ENCODE measurements at places on chromosomes 4 and X. TPM values are rescaled to one million over a fixed set of nuclear protein-coding genes. Genes with fewer than 3 reads are reported as not detected.
A peak's percentile ranks its signal among the peaks of the same experiment; 100 is the strongest.

Gene SASH3
- total RNA-seq = 8.5 TPM

DNA sequence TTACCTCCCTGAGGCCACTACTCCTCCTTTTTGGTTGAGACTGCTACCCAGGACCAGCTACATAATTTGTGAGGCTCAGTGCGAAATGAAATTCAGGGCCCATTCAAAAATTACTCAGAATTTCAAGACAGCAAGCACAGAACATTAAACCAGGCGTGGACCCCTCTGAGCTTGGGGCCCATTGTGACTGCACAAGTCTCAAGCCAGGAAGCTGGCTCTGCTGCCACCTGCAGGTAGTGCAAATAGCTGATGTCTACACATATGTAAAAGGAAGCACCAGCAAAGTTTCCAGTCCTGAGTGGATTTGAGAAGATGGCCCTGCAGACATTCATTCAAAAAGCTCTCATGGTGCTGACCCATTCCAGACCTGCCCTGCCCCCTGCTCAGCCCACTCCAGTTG, 213.4 kb upstream of the LNX1 start:
- H3K27ac ChIP-seq = no peak overlapping the region
- H3K4me3 ChIP-seq = no peak overlapping the region
- H3K36me3 ChIP-seq = no peaks in the 10 kb centered on the region
- peak; percentile 44 for DNase-seq
- H3K4me1 ChIP-seq = no peaks in the 10 kb centered on the region

GRCh38 chrX:148815218-148815961, 315.0 kb downstream of the AFF2 start:
- H3K4me1 ChIP-seq = no peaks in the 10 kb centered on the region
- no peaks in the 10 kb centered on the region for H3K27me3 ChIP-seq
- no peak overlapping the region for H3K27ac ChIP-seq
- no peak overlapping the region for H3K4me3 ChIP-seq

DNA sequence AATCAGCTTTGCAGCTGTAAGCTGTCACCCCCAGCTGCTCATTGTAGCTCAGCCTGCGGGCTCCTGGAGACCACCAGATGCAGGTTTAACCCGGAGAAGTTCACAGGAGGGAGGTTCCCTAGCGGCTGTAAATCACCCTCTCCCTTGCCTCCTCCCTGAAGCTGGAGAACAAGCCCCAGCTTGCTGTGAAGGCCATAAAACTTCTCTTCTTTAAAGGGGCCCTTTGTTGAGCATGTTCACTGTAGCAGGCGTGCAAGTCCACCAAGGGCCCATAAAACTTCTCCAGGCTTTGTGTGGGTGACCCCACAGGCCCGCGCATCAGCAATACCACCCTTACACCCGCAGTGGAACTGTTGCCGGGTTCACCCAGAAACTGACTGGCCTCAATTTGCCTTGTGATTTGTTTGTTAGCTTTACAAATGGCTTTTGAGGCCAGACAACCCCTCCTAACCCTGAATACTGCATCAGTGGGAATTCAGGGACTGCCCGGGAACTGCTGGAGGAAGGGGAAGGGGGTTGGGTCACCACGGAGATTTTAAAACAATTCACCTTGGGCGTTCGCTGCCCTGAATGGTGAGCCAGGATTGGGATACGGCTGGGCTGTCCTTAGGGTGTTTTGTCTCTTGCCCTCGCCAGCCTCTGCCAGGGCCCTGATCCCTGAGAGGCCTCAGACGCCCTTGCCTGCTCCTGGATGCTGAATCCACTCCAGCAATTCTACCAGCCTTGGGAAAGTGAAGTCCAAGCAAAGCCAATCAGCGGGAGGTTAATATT, 49.5 kb upstream of the ATP6AP2 start:
- H3K27ac ChIP-seq = no peak overlapping the region
- no peak for DNase-seq
- no peak overlapping the region for H3K4me3 ChIP-seq
- no peaks in the 10 kb centered on the region for H3K36me3 ChIP-seq

Gene DAPP1
- 0.23 TPM for total RNA-seq

GRCh38 chrX:124719060-124719459, 372.7 kb downstream of the SH2D1A start:
- H3K4me3 ChIP-seq = no peak overlapping the region
- DNase-seq = no peak
- H3K36me3 ChIP-seq = no peaks in the 10 kb centered on the region
- no peaks in the 10 kb centered on the region for H3K4me1 ChIP-seq
- H3K27ac ChIP-seq = no peak overlapping the region

DNA sequence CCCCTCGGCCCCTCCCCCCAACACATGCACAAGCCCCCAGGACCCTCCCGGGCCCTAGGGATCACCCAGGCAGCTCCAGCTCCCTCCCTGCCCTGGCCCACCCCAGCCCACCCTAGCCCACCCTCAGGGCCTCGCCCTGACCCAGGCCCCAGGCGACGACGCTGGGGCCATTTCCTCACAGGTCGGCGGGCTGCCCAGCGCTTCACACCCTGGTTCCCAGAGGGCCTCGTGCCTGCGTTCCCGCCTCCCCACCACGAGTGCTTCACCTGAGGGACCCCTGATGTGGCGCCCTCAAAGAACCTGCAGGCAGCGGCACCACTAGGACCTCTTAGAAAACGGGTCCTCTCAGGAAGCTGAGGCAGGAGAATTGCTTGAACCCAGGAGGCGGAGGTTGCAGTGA, 341 bp downstream of the FAM9B start:
- no peak overlapping the region for H3K27ac ChIP-seq
- no peaks in the 10 kb centered on the region for H3K36me3 ChIP-seq
- H3K27me3 ChIP-seq = no peaks in the 10 kb centered on the region
- no peaks in the 10 kb centered on the region for H3K4me1 ChIP-seq
- H3K4me3 ChIP-seq = no peak overlapping the region
- peak; percentile 31 for DNase-seq

- H3K36me3 ChIP-seq = no peaks in the 10 kb centered on the region
- no peak overlapping the region for H3K27ac ChIP-seq
- DNase-seq = no peak
- no peaks in the 10 kb centered on the region for H3K27me3 ChIP-seq
- H3K4me3 ChIP-seq = no peak overlapping the region
Measured at GRCh38 chr4:66681962-66682361, 863.3 kb downstream of the CENPC start.

DNA sequence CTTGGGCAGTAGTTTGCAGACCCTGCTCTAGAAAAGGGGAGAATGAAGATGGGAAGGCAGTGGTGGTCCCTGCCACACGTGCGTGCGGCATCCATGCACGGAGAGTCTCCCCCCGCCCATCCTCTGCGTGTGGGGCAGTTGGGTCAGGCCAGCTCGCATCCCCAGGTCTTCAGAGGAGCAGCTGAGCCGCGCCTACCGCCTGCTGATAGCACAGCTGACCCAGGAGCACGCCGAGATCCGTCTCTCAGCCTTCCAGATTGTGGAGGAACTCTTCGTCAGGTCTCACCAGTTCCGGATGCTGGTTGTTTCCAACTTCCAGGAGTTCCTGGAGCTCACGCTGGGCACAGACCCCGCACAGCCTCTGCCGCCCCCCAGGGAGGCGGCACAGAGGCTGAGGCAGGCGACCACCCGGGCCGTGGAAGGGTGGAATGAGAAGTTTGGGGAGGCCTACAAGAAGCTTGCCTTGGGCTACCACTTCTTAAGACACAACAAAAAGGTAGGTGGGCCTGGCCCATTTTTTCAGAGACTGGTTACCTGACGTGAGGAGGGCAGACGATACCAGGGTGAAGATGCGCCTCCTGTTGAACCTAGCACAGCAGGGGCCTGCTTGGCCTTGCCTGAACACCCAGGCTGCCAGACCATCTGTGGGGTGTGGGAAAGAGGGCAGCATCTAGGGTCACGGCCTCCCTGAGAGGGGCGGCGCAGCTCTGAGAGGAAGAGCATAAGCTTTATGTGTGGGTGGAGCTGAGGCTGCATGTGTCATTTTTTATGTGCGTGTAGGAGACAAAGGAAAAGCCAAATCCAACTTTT, 2.6 kb downstream of the UVSSA start:
- H3K27ac ChIP-seq = no peak overlapping the region
- H3K4me3 ChIP-seq = no peak overlapping the region
- peak; percentile 60 for DNase-seq
- no peaks in the 10 kb centered on the region for H3K27me3 ChIP-seq
- no peaks in the 10 kb centered on the region for H3K36me3 ChIP-seq

- H3K27me3 ChIP-seq = no peaks in the 10 kb centered on the region
- H3K36me3 ChIP-seq = no peaks in the 10 kb centered on the region
- no peak for DNase-seq
- no peaks in the 10 kb centered on the region for H3K4me1 ChIP-seq
- no peak overlapping the region for H3K4me3 ChIP-seq
- peak overlapping the region; percentile 60 for H3K27ac ChIP-seq
Measured at GRCh38 chr4:10625131-10625530, 59.4 kb downstream of the CLNK start.

Gene TRIM61
- total RNA-seq = 0.47 TPM

- no peaks in the 10 kb centered on the region for H3K4me1 ChIP-seq
- no peaks in the 10 kb centered on the region for H3K36me3 ChIP-seq
- no peak overlapping the region for H3K4me3 ChIP-seq
- DNase-seq = no peak
- H3K27ac ChIP-seq = no peak overlapping the region
Measured at GRCh38 chr4:94920369-94920768, 162.6 kb downstream of the BMPR1B start.

GRCh38 chr4:99361899-99362275, 9.3 kb upstream of the ADH1C start:
- H3K4me1 ChIP-seq = no peaks in the 10 kb centered on the region
- no peaks in the 10 kb centered on the region for H3K27me3 ChIP-seq
- H3K4me3 ChIP-seq = no peak overlapping the region
- DNase-seq = no peak

Gene LNX1
- 16.6 TPM for total RNA-seq

- no peak for DNase-seq
- H3K4me3 ChIP-seq = no peak overlapping the region
- H3K36me3 ChIP-seq = no peaks in the 10 kb centered on the region
Measured at GRCh38 chr4:94479358-94480141, 27.8 kb downstream of the PDLIM5 start.

Gene TBC1D14
- total RNA-seq = 23.9 TPM

Gene TSPAN7
- 5.3 TPM for total RNA-seq

GRCh38 chrX:12989461-12989860, 14.6 kb downstream of the TMSB4X start:
- H3K36me3 ChIP-seq = no peaks in the 10 kb centered on the region
- no peak for DNase-seq
- peaks cover 18% of the 10 kb centered on the region for H3K4me1 ChIP-seq
- peak overlapping the region; percentile 57 for H3K27ac ChIP-seq
- no peaks in the 10 kb centered on the region for H3K27me3 ChIP-seq
- no peak overlapping the region for H3K4me3 ChIP-seq

DNA sequence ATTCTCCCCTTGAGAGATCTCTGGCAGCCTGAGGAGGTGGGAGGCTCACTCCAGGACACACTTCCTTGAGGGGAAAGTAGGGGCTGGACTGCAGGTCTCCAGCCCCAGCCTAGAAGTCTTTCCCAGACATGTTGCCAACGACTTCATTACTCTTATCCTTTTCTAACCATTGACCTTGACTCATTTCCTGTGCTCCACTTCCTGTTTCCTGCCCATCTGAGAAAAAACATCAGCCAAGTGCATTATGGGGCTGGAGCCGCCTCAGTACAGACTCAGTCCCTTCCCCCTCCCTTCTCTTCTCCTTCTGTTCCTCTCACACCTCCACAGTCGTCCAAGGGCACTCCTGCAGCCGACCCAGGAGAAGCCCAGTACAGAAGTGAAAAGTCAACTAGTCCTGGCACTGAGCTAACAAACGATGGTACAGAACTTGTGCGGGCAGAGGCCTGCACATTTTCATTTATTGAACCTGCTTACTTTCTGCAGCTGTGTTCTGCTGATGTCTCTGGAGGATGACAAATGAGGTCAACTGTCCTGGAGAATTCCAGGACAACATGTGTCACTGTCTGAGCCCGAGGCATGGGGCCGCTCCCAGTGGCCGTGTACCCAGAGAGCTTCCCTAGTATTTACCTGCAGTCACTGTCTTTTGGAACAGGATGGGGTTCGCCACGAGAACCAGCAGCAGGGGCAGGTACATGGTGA, 20.1 kb downstream of the GPR143 start:
- H3K4me1 ChIP-seq = no peaks in the 10 kb centered on the region
- no peak overlapping the region for H3K4me3 ChIP-seq
- H3K27ac ChIP-seq = no peak overlapping the region
- no peaks in the 10 kb centered on the region for H3K36me3 ChIP-seq
- no peak for DNase-seq
- H3K27me3 ChIP-seq = no peaks in the 10 kb centered on the region

DNA sequence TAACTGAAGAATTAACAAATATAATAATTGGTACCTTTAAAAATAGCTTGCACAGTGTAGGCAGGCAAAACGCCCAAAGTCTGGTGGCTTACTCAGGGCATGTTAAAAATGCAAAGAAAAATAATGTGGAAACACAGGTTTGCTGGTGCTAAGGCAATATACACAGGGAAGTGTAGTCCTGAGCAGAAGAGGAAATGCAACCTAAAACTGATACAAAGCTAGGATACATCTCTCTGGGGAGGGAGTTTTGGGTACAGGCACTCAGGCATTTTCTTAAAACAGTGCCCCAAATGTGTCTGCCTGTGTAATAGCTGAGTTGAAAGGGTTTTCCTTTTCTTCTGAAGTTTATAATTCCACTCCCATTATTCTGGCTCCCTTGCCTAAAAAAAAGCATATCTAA, 47.4 kb downstream of the TMPRSS11E start:
- no peak for DNase-seq
- H3K36me3 ChIP-seq = no peaks in the 10 kb centered on the region
- no peak overlapping the region for H3K4me3 ChIP-seq
- H3K27me3 ChIP-seq = no peaks in the 10 kb centered on the region

Gene RBMXL3
- not detected for total RNA-seq

DNA sequence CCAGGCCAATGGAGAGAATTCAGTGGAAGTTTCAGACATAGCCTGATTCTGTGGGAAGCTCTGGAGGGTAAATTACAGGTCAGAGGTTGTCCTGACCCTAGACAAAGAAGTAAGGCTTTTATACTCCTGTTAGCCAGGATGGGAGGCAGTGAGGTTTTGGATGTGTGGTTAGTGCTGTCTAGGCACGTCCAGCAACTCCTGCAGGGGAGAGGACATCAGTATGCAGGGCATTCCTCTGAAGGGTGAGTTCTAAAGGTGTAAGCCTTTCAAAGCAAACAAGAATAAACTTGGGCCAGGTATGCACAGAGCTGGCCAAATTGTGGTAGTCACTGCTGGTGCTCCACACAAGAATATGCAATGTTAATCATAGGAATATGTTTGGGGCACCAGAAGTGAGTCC, 562.5 kb downstream of the CCSER1 start:
- DNase-seq = no peak
- H3K4me3 ChIP-seq = no peak overlapping the region
- H3K27me3 ChIP-seq = no peaks in the 10 kb centered on the region

Gene ZNF157
- 0.21 TPM for total RNA-seq

Gene RAB39B
- 1.1 TPM for total RNA-seq

Gene ANTXR2
- 22.4 TPM for total RNA-seq

DNA sequence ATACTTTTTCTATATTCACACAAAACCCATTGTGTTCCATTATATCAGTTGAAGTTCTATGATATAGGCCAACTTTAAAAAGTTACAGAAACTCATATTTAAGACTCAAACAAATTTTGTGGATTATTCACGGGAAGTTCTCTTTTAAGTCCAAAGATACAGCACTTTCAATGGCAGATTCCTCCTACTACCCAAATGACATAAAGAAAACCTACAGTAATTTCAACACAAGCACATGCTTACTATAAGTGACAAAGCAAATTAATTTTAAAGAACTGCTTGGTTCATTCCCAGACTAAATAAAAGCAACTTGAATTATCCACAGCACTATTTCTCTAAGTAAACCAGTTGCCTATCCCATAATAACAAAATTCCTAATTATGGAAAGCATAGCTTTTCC, 4.1 kb downstream of the PPA2 start:
- no peaks in the 10 kb centered on the region for H3K27me3 ChIP-seq
- DNase-seq = no peak
- no peak overlapping the region for H3K27ac ChIP-seq
- H3K4me3 ChIP-seq = no peak overlapping the region
- peaks cover 10% of the 10 kb centered on the region for H3K4me1 ChIP-seq

- H3K27ac ChIP-seq = no peak overlapping the region
- no peak overlapping the region for H3K4me3 ChIP-seq
Measured at GRCh38 chrX:99078301-99078700, 1331.8 kb downstream of the PCDH19 start.

Data from pancreas (tissue), 10 donors.